ENCODE measurements at places on chromosomes 2 and 18.

DNA sequence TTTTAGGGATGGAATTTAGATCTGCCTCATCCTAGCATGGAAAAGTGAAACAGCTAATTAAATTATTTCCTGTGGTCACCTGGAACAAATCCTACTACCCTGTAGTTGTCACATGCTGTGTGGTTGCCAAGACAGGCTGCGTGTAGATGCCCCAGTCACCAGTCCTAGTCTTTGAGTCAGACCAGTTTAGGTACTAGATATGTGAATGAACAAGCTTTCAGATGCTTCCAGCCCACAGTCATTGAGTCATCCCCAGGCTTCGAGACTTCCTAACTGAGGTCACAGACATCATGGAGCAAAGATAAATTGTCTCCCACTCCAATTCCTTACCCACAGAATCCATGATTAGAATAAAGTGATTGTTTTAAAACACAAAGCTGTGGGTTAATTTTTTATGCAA is 35.8 kb upstream of the GRB14 start:
- DNase-seq, result no peak

DNA sequence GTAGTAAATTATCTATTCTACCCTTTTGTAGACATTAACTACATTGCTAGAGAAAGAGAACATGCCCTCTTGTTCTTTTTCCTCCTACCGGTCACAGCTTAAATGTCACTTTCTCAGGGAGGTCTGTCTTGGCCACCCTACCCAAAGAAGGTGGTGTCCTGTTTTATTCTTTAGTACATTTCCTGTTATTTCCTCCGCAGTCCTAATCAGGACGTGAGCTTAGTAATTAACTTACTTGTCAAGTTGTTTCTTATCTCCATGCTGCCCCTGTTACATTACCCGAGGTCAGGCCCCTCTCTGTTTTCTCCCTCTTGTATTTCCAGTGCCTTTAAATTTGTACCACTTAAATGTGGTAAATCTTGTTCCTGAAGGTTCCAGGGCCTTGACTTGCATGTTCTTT is 73.7 kb upstream of the RMDN2 start:
- no peak for DNase-seq

DNA sequence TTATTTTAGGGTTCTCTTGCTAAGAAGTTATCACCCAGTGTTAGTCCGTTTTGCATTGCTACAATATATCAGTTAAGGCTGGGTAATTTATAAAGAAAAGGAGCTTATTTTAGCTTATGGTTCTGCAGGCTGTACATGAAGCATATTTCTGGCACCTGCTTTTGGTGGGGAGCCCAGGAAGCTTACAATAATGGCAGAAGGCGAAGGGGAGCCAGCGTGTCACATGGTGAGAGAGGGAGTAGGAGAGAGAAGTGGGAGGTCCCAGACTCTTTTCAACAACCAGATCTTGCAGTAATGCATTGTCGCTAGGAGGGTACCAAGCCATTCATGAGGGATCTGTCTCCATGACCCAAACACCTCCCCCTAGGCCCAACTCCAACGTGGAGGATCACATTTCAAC is 688.8 kb upstream of the PIK3C3 start:
- DNase-seq, result no peak

DNA sequence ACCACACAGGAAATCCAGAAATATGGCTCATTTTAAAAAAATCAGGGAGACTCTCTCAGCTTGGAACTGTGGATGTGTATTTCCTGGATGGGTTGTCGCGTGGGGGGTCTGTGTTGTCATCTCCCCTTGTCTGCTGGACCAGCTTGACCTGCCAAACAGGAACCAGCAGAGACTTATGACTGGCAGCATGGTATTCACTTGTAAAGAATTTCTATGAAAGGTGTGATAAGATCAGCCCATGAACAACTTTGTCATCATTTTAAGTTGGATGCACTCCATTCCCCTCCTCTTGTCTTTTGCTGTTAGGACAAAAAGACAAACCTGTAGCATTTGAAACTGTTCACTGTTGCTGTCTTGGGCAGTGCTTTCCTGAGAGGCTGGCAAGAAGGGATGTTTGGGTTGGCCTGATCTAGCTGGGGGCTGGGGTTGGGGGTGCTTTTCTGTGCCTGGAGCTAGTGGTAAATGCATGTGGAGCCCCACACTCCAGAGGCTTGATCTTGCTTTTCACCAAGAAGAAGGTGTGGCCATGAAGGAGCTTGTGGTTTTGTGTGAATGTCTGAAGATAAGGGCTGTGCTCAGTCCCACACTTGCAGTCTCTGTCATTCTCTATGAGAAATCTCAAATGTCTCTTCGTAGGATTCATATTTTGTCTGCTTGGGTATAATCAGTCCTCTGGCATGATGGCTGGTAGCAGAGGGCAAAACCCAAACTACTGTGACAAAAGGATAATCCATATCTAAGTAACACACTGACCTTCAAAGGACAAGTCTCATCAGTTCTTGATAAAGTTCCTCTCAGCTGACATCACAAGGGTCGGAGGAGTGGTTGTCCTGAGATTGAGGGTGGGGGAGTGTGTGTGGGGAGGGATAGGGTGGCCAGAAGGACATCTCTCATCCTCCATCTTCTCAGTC is 39.0 kb downstream of the RALB start:
- no peak for DNase-seq

DNA sequence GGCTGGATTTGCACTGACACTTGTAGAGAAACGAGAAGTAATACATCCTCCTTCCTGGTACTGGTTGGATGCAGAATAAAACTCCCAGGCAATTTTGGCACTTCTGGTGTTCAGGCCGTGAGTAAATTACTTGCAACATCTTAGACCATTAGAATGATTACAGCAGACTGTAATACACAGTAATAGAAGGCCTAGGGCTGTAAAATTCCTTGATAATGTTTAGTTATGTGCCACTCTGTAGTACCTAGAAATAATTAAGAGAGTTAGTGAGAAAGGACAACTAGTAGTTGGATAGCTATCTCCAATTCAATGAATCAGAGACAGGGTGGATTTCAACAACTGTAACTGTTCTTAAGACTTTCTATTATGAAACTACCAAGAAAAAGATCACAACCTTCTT is 356.3 kb upstream of the SETBP1 start:
- DNase-seq, result no peak

DNA sequence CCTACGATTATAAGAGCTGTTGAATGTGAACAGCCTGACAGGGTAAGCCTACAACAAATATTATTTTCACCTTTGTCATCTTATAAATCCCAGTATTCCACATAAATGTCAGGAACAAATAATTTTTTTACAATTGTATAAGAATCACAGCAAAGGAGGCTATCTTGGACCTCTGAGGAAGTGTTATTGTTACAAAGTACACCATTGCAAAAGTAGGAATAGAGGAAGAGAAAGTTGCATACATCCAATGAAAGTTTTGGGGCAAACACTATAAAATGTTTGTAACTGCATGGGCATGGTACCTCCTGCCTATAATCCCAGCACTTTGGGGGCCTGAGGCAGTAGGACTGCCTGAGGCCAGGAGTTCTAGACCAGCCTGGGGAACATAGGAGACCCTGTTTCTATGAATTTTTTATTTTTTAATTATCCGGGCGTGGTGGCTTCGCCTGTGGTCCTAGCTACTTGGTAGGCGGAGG is 715 bp upstream of the MEMO1 start:
- DNase-seq, result no peak

GRCh38 chr2:218964041-218964771 is 4.7 kb downstream of the CDK5R2 start:
- DNase-seq, result no peak

- no peak for DNase-seq
These were observed 3.8 kb upstream of the FRZB start for GRCh38 chr2:182870227-182870626.

DNA sequence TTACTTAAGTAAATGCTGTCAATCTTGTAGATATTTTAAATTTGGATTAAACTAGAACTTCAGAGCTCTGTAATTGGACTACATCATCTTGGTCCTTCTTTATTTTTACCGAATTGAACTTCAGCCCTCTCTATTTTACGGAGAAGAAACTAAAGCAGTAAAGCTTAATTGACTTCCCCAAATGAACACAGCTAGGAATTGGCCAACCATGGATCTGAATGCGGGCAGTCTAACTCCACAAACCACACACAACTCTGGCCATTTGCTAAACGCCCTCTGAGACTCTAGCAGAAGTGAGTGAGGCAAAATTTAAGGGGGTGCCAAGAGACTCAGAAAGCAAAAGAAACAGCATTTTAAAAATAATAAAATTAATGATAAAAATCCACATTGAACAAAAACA is 86.3 kb upstream of the KCTD1 start:
- DNase-seq, result no peak

GRCh38 chr2:207113414-207113813 is 52.3 kb downstream of the KLF7 start:
- no peak for DNase-seq

DNA sequence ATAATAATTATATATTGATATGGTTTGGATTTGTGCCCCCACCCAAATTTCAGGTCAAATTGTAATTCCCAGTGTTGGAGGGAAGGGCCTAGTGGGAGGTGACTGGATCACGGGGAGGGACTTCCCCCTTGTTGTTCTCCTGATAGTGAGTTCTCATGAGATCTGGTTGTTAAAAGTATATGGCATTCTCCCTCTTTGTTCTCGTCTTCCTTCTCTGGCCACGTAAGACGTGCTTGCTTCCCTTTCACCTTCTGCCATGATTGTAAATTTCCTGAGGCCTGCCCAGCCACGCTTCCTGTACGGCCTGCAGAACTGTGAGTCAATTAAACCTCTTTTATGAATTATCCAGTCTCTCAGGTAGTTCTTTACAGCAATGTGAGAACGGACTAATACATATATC is 88.3 kb downstream of the ROCK2 start:
- no peak for DNase-seq

GRCh38 chr2:209970271-209970670 is 32.2 kb upstream of the RPE start:
- DNase-seq, result no peak

DNA sequence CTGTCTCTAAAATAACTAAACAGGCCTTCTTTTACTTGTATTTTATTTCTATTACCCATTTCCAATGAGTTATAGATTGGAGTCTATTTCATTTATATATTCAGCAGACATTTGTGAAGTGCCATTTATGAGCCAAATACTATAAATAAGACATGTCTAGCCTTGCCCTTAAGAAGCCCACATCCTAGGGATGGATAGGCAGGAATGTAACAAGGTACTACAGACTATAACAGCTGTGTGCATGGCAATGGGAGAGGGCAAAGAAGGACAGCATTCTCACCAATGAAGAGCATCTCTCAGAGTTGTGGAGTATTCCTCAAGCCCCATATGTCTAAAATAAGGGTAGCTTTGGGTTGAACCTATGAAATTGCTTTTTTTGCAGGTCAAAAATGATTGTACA is 161.9 kb upstream of the RASGRP3 start:
- no peak for DNase-seq

DNA sequence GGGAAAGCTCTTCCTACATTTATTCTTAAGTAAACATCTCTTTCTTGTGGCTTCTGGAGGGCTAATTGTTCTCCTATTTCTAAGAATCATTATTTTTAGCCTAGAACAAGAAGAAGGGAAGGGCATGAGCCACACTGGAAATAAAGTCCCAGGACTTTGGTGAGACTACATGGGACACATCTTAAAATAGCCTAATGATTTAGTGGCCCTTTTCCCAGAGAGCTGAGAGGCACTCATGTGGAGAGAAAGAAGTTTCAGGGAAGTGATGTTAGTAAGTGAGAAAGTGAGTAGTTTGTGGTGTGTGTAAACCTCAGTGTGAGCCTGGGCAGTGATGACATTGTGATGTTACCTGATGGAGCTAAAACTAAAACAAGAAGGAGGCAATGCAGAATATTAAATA is 14.6 kb downstream of the ITGA4 start:
- DNase-seq, result no peak

- no peak for DNase-seq
These were observed 27.4 kb downstream of the ITSN2 start for GRCh38 chr2:24332791-24333540.

GRCh38 chr2:130370490-130370889 is 14.6 kb downstream of the PTPN18 start:
- no peak for DNase-seq

DNA sequence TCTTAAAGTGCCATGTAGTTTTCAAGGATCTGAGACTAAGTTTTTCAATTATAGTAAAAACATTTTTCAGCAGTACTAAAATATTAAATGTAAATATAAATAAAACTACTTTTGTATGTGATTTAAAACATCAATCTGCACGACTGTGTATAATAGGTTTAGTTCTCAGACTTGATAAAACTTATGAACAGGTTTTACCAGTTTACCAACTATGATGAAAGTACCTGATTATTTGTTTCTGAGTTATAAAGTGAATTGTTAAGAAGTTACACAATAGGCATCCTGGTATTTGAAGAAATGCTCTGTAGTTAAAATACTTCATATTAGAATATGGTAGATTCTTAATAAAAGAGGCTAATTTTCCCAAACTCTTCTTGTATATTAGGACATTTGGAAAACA is 14.8 kb downstream of the RELCH start:
- no peak for DNase-seq

- no peak for DNase-seq
These were observed 378.9 kb downstream of the GRB14 start for GRCh38 chr2:164242409-164242808.

- no peak for DNase-seq
These were observed 223.8 kb downstream of the DLGAP1 start for GRCh38 chr18:4231260-4231659.

- DNase-seq, result no peak
These were observed 2.3 kb upstream of the VSNL1 start for GRCh38 chr2:17538022-17538843.

GRCh38 chr18:3520230-3521085 is 70.5 kb downstream of the TGIF1 start:
- DNase-seq, result no peak

DNA sequence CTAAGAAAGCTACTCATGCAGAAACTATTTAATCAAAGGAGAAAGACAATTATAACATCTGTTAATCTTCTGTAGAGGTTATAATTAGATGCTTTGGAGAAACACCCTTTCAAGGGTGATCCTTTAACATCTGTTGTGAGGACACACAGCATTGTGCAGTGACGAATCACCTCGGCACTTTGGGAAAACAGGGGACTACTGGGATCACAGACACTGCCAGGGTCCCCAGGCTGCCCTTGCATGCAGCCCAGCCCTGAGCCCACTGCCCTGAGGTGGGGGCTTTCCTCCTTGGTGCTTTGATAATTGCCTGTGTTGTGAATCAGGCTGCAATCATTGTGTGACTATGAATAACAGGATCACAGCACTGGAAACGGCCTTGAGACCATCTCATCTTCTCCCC is 10.6 kb downstream of the NCKAP5 start:
- DNase-seq, result no peak

DNA sequence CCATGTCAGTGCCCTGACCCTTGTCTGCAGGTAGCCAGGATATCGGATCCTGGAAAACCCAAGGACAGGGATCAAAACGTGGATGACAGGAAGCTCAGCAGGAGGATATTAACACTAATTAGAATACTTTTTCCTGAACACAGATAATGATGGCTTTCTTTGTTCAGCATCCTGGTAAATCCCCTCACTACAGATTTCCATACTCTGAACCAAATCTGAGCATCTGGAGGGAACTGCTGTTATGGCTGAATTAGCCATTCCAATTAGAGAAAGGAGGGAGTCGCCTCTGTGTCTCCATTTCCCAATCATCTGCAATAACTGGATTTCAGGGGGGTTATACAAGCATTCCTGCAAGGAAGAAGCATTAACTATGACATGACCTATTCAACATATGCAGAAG is 24.4 kb downstream of the CXCR4 start:
- no peak for DNase-seq

- no peak for DNase-seq
These were observed 87.6 kb downstream of the DNAH6 start for GRCh38 chr2:84603911-84604310.

All from stimulated activated CD8-positive, alpha-beta memory T cell treated with anti-CD3 and anti-CD28 coated beads, Interleukin-15, amount 100 ng/mL, for 4 hours (primary cell).